ENCODE measurements at places on chromosomes 12 and 14.

DNA sequence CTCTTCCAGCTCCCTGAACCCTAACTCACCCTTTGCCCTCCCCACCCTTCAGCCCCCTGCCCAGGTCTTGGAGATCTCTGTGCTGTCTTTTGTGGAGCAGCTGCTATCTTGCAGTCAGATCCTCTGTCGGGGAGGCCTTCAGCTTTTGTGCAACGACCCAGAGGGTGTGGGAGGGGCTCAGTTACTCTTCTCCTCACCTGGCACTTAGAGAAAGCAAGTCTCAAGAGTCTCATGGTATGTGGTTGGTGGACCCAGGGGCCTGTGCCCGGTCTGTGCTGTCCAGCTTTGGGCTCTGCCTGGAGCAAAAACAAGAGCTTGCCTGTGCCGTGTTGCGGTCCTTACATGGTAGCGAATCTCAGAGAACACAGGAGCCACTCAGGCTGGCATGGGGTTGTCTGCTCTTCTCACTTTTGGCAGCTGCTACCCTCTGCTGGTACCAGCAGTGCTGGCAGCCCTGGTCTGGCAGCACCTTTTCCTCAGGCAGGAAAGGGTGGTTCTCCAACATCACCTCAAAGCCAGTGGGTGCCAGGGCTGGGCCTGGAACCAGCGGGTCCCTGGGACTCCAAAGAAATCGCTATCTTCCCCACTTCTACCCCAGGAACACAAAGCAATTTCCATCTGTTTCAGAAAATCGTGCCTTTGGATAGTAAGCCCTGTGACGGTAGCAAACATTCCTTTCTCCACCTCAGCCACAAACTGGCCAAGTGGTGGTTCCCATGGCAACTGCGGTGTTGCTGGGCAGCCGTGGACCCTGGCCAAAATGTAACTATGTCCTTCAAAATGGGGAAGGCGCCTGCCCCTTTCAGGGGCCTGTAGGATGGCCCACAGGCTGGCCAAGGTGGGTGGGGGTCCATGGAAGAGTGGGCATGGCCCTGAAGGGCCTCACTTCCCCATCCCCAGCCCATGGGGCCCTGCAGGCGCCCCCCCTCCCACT, 90.0 kb downstream of the RIN3 start:
- peak; percentile 11 for DNase-seq

- DNase-seq: peak; percentile 24
Observed at GRCh38 chr12:26226629-26227360, 31.4 kb downstream of the SSPN start.

DNA sequence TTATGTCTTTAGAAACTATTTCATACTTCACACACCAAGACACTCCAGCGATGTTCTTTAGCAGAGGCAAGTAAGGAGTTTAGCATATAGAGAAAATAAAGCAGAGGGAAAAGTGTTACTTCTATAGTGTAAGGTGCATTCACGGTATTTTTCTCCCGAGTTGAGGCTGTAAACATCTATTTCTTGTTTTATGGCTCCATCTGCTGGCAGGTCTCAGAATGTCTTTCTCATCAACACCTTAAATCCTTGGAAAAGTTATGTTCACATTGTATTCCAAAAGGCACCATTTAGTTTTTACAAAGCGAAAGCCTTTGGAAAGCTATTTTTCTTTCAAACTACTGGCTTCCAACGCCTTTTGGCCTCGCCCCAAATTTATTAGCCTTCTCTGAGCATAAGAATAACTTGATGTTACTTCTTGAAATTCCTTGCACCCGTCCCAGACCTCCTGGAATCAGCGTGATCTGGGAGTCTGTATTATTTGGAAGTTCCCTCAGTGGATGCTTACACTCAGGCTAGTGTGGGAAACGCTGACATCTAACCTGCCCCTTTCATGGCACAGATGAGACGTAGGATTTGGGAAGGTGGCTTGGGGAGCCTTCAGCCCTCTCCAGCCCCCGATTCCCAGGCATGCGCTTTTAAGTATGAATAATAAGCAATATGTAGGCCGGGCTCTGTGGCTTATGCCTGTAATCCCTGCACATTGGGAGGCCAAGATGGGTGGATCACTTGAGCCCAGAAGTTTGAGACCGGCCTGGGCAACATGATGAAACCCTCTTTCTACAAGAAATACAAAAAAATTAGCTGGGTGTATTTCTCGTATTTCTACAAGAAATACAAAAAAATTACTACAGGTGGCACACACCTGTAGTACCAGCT, 1.9 kb upstream of the PIWIL1 start:
- no peak for DNase-seq

DNA sequence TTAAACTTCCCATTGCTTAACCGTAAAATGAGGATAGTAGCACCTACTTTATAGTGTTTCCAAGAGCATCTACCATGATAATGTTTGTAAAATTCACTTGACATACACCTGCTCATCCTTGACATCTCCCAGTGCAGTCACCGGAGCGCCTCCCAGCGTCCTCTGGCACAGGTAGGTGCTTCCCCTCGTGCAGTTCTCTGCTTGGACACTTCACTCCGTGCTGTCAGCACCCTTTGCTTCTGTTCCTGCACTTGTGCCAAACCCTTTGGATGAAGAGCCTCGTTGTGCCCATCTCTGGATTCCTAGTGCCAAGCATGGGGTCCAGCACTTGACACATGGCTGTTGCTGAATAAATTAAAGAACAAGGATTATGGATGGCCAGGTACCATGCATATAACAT, 28.3 kb downstream of the ETV6 start:
- DNase-seq: no peak

DNA sequence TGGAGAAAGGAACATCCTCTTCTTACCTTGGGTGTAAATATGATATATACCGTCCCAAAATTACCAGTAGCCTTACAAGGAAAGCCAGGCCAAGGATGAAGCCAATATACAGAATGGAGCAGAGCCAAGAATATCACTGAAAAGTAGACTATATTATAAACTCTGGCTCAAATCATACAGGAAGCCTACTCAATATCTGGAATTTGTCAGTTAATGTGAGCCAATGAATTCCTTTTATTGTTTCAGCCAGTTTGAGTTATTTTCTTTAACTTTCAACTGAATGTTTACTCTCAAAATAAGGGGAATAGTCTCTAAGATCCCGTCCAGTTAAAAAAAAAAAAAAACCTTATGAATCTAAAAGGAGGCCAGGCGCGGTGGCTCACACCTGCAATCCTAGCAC, 9.8 kb upstream of the DENND5B start:
- DNase-seq: no peak

- no peak for DNase-seq
Observed at GRCh38 chr12:121713257-121713777, 765 bp downstream of the TMEM120B start.

DNA sequence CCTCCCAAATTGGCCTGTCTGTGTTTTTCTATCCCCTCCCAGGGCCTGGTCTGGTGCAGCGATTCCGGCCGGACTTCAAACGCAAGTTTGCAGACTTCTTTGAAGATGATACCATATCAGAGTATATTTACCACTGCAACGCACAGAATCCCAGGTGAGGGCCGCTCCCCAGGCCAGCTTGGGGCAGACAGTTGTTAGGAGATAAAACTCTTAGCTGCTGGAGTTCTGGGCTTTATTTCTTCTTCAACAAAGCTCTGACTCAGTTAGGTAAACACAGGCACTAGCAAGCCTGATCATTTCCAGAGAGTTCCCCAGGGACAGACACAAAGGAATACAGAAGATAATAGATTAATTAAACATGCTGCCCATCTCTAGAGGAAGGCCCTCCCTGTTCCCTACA, 8.3 kb downstream of the ABHD4 start:
- DNase-seq: no peak

DNA sequence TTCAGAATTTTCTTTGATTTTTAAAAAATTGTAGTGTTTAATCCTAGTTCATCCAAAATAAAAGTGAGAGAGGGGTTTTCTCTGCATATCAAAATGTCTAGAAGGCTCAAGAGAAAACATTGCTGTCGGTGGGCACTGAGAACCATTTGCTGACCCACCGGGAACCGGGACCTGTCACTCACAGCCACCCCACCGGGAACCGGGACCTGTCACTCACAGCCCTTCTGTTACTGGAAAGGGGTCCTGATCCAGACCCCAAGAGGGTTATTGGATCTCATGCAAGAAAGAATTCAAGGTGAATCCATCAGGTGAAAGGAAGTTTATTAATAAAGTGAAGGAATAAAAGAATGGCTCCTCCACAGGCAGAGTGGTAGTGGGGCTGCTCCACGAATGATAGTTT, 106.0 kb upstream of the SFSWAP start:
- DNase-seq: no peak

- no peak for DNase-seq
Observed at GRCh38 chr12:120196363-120196762, 1.8 kb upstream of the GCN1 start.

DNA sequence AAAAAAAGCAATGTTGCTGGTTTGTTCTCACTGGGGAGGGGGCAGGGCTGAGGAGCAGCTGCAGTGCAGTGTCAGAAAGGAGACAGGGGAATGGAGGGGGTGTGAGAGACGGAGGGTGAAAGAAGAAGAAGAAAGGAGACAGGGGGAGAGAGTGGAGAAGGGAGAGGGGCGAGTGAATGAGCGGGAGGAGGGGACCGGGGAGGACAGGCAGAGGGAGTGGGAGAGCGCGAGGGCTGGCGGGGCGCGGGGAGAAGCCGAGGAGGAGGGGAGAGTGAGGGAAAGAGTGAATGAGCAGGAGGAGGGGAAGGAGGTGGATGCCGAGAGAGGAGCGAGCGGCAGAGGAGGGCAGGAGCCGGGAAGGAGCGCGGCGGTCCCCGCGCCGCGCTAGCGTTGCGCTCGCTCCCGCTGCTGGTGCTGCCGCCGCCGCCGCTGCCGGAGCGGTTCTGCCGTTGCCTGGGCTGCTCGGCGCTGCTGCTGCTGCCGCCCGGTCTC, at the start of gene NOVA1:
TSS of gene NOVA1 (minus strand) at position 445 of the 492 bp plus-strand sequence. CDS start 597 bp downstream, outside the sequence.
- no peak for DNase-seq

GRCh38 chr14:80475074-80475473, 263.8 kb upstream of the DIO2 start:
- DNase-seq: no peak

GRCh38 chr14:32142341-32142740, 59.5 kb upstream of the RNU6-7 start:
- DNase-seq: no peak

DNA sequence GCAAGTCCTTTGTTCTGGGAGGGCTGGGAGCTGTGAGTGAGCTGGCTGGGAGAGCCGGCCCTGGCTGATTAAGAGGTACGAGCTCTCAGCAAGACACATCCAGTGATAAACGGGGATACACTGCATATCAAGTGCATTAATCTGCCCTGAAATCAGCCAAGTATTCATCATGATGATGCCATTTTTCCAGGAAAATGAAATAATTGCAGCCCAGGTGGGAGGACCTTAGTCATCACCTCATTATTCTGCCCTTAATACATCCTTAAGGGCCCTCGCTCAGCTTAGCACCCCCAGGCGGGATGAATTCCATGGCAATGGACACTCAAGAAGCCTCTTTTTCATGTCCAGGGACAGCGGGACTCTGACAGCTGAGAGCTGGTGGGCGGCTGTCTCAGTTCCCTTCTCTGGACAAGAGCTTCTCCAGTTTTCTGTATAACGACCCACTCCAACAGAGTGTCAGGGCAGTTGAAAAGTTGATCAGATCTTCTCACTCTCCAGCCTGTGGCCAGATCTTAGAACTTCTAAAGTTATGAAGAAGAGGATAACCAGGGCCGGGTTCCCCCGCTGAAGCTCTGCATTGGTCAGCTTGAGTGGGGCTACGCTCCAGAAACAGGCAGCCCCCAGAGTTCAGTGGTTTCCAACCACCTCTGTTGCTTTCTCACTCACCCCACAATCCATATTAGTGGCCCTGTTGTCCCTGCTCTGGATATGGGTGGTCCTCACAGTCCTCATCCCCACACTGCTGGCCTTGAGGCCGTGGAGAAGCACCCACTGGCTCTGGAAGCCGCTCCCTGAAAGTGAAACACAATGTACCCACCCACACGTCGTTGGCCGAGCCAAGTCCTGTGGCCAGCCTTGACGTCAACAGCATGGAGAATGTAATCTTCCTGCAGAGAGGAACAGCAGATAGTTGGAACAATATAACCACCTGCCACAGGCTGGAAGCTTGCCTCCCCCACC, 306.2 kb upstream of the DIO3 start:
- no peak for DNase-seq

GRCh38 chr12:4806439-4807115, 86.4 kb downstream of the GALNT8 start:
- DNase-seq: no peak

DNA sequence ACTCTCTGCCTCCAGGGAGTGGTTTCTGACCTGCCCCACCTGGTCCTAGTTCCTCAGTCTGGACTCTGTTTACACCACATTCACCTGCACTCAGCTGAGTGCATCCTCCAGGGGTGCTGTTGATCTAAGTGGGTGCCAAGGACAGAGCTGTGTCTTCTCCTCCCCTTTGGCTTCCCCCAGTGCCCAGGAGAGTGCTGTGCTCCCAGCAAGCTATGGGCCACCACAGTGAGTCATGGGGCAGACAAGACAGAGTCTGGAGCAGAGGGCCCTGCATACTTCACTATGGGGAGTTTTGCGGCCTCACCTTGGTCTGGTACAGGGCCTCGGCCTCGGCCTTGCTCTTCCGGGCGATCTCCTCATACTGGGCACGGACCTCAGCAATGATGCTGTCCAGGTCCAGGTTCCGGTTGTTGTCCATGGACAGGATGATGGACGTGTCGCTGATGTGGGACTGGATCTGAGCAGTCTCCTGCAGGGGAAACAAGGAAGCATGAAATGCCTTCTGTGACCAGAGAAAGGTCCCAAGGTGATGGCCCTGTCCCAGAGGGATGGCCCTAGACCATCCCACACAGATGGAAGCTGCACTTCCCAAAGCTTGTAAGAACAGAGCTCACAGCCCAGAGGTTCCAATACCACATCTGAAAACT, 4.9 kb downstream of the KRT73 start:
- DNase-seq: no peak

DNA sequence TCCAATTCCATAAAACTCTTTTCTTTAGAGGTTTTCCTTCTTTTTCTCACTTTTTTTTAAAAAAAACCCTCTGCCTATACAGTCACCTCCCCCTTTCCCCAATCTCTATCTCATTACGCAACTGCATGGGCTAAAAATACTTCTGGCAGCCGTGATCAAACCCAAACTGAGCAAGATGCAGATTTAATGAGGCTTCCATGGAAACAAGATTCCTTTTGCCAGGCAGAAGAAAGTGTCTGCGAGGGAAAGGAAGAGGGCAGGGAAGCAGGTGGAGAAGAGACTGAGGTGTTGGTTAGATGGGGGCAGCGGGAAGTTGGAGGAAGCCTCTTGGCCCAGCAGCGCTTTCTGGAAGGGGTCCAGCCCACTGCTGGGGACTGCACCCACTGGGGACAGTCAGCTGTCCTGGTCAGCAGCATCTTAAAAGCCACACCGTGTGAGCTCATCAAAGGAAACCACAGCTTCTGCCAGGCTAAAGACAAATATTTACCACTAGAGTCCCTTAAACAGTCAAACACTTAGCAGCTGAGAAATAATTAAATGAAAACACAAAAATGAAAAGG, 90.4 kb downstream of the SLC8A3 start:
- no peak for DNase-seq

GRCh38 chr14:56271970-56272369, 153.8 kb downstream of the PELI2 start:
- no peak for DNase-seq

GRCh38 chr12:76449583-76449982, 101.4 kb upstream of the BBS10 start:
- no peak for DNase-seq

Measured in cerebellar nuclear complex (tissue), 1 donor.